Progenitor cell of endocrine pancreas (in vitro differentiated cells): ENCODE measurements at places on chromosomes 13 and 19.

GRCh38 chr13:46360604-46361003, 26.4 kb downstream of the RUBCNL start:
- no peak overlapping the region for H3K4me3 ChIP-seq
- no peaks in the 10 kb centered on the region for H3K36me3 ChIP-seq
- no peaks in the 10 kb centered on the region for H3K4me1 ChIP-seq
- DNase-seq: no peak
- H3K27me3 ChIP-seq: no peaks in the 10 kb centered on the region

- H3K36me3 ChIP-seq: peaks cover 15% of the 10 kb centered on the region
- H3K27me3 ChIP-seq: no peaks in the 10 kb centered on the region
- no peak overlapping the region for H3K4me3 ChIP-seq
- peaks cover 3% of the 10 kb centered on the region for H3K4me1 ChIP-seq
- peak overlapping the region; percentile 85 for H3K27ac ChIP-seq
These were observed 71.3 kb upstream of the C13orf46 start for GRCh38 chr13:114045113-114045735.

DNA sequence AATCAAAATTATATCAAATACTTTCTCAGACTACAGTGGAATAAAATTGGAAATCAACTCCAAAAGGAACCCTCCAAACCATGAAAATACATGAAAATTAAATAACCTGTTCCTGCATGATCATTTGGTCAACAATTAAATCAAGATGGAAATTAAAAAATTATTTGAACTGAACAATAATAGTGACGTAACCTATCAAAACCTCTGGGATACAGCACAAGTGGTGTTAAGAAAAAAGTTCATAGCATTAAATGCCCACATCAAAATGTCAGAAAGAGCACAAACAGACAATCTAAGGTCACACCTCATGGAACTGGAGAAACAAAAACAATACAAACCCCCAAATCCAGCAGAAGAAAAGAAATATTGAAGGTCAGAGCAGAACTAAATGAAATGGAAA, 1460.7 kb downstream of the OLFM4 start:
- H3K4me1 ChIP-seq: peaks cover 9% of the 10 kb centered on the region
- no peak overlapping the region for H3K4me3 ChIP-seq
- H3K27ac ChIP-seq: no peak overlapping the region
- H3K27me3 ChIP-seq: no peaks in the 10 kb centered on the region
- no peak for DNase-seq
- no peaks in the 10 kb centered on the region for H3K36me3 ChIP-seq

- H3K4me3 ChIP-seq: no peak overlapping the region
- DNase-seq: no peak
- no peaks in the 10 kb centered on the region for H3K4me1 ChIP-seq
- no peaks in the 10 kb centered on the region for H3K36me3 ChIP-seq
- H3K27ac ChIP-seq: no peak overlapping the region
These were observed 283.1 kb downstream of the TDRD3 start for GRCh38 chr13:60679928-60680694.

DNA sequence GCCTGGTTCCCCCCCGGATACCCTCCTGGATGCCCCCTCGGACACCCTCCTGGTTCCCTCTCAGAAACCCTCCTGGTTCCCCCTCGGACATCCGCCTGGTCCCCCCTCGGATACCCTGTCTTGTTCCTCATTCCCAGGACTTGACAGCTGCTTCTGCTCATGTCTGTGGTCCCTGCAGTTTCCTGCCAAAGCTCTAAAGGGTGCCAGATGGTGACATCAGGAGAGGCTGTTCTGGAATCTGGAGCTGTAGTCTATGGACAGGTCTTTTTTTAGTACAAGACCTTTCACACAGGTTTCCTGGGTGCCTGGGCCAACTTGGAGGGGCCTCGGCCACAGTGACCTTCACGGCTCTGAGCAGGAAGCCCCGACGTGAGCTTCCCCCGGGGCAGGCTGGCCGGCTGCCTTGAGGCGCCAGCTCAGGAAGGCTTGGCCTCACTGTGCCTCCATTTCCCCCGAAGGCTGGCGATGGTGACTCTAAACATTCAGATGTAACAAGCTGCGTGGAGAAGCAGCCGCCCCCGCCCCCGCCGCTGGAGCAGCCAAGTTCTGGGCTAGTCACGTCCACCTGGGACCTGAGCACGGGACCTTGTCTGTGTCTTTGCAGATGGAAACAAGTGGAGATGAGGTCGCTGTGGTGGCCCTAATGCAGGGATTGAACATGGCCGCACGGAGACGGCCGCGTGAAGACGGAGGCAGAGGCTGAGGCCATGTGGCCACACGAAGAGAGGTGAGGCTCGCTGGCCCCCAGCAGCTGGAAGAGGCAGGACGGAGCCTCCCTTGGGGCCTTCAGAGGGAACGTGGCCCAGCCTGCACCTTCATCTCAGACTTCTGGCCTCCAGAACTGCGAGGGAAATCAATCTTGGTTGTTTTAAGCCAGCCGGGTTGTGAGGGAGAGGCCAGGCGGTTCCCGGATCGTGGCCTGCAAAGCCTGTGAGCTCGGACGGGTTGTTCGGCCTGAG, 12.7 kb downstream of the SGTA start:
- peaks cover 4% of the 10 kb centered on the region for H3K36me3 ChIP-seq
- no peak for DNase-seq
- no peak overlapping the region for H3K27ac ChIP-seq
- no peaks in the 10 kb centered on the region for H3K27me3 ChIP-seq
- no peak overlapping the region for H3K4me3 ChIP-seq
